Suppressor macrophage treated with lipopolysaccharide for 1 hour (primary cell): ENCODE measurements at places on chromosomes 5 and 9.

DNA sequence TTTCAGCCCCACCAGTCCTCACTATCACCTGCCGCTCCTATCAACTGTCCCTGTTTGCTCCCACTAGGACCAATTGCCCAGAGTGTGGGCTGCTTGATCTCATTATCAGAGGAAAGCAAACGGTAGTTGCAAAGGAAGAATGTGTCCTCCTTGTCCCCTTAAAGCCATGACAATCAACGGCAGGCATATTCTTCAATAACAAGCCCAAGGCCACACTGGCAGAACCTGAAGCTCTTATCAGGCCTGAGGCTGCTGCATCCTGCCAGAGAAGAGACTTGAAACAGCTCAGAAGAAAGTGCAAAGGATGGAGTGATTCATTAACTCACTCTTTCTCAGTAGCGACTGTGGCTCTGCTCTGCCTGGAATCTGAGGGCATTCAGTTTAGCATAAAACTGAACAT is 39.2 kb upstream of the MAN2A1 start:
- no peak for DNase-seq

- peak; percentile 38 for DNase-seq
Observed at GRCh38 chr5:165393839-165394238, 1888.4 kb downstream of the MAT2B start.

DNA sequence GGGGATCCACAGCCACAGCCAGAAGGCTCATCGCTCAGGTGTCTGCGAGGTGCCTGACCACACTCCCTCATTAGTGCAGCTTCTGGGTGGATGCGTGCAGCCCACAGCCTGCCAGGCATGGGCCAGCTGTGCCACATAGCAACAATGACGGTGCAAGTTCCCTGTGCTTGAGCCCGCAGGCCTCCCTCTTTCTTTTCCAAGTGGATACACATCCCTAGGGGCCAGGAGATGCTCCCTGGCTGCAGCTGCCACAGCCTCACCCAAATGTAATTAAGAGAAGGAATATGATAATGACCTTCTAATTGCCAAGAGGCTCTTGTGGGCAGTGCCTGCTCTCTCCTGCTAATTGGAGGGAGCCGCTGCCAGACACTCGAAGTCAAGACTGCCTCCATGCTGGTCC is 116.0 kb upstream of the PPP1R26 start:
- no peak for DNase-seq

GRCh38 chr9:134344068-134344799 is 18.0 kb downstream of the RXRA start:
- peak; percentile 90 for DNase-seq

DNA sequence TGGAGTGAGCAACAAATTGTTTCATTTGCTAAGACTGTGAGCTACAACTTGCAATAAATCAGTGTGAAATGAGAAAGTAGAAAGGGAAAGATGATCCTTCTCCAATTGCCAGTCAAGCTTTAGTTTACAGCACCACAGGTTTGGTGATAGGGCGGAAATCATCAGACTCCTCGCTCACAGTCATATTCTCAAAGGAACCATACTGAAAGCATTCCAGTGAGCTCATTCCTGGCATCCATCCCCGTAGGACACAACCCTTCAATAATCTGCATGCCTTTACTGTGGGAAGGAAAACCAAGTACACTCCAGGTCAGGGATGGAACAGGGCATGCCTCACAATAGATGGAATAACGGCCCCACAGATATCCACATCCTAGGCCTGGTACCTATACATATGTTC is 80.7 kb downstream of the FSTL4 start:
- DNase-seq: no peak
